ENCODE measurements at places on chromosomes 5 and 9.

GRCh38 chr9:121059998-121060636 lies 10.0 kb upstream of the C5 start:
- no peak for DNase-seq

DNA sequence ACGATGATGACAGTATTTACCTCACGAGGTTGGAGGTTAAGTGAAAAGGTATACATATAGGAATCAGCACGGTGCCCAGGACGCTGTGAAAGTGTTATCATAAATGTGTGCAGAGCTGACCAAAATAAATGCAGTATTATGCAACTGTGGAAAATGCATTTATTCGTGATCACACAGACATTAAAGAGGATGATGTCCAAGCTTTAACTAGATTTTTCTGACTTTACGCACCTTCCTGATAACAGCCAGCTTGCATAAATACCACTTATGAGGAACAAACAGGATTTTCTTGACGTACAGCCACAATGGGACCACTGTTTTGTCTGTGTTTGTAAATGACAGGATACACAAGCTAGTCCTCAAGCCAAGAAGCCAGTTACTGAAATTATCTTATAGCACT lies 71.4 kb upstream of the ATP10B start:
- DNase-seq, result no peak

DNA sequence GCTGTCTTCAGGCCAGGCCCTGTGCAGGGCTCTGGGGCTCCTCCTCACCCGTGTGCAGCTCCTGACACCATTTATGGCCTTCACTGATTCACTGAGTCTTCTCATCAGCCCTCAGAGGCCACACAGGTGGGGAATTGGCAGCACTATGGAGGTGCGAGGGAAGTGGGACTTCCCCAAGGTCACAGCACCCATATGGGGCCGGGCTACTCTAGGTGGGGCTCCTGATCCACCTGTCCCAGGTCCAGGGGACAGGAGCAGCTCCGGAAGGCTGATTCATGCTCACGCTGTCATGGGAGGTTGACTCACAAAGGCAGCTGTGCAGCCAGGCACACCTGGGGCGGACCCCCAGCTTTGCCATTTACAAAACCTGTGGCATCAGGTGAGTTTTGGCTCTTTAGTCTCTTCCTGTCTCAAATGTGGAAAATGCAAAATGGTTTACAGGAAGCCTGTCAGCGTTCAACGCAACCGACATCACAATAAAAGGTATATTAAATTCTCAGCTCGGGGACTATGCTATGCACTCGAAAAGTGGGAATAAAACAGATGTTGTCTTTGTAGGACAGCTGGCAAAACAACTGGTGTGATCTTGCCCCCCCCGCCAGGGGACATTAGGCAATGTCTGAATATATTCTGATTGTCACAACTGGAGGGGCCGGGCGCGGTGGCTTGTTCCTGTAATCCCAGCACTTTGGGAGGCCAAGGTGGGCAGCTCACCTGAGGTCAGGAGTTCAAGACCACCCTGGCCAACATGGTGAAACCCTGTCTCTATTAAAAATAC lies 15.0 kb downstream of the NAIF1 start:
- no peak for DNase-seq

GRCh38 chr5:177314376-177315342 lies 3.0 kb upstream of the MXD3 start:
- DNase-seq, result no peak

DNA sequence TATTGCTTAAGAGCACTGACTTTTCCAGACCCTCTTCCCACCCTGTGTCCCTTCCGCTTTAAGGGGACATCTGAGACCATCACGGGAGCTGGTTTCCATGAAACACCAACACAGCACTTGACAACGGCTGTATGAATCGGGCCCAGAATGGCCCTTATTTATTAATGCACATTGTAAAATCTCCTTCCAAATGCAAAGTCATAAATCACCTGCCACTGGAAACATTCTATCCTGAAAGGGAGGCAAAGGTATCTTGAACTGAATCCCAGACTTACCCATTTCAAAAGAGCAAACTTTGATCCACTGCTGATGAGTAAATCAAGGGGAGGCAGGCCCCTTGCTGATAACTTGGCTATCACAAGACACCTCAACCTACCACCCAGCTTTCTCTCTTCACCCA lies 37.4 kb downstream of the SHB start:
- DNase-seq, result no peak

- no peak for DNase-seq
Observed at GRCh38 chr9:27394154-27394825, 97.3 kb upstream of the EQTN start.

DNA sequence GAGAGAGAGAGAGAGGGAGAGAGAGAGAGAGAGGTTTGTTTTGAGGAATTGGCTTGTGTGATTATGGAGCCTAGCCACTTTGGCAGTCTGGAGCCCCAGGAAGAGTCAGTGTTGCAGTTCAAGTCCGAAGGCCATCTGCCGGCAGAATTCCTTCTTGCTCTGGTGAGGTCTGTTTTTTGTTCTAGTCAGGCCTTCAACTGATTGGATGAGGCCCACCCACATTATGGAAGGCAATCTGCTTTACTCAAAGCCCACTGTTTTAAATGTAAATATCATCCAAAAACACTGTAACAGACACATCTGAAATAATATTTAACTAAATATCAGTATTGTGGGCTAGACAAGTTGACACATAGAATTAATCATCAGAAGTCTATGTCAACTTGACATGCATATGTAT lies 11.4 kb upstream of the GRM6 start:
- DNase-seq, result no peak

- no peak for DNase-seq
Observed at GRCh38 chr5:109532773-109533364, 123.1 kb upstream of the PJA2 start.

GRCh38 chr9:71680189-71680980 lies 87.9 kb downstream of the CEMIP2 start:
- no peak for DNase-seq

- DNase-seq, result no peak
Observed at GRCh38 chr9:5193345-5193744, 7.9 kb upstream of the INSL6 start.

DNA sequence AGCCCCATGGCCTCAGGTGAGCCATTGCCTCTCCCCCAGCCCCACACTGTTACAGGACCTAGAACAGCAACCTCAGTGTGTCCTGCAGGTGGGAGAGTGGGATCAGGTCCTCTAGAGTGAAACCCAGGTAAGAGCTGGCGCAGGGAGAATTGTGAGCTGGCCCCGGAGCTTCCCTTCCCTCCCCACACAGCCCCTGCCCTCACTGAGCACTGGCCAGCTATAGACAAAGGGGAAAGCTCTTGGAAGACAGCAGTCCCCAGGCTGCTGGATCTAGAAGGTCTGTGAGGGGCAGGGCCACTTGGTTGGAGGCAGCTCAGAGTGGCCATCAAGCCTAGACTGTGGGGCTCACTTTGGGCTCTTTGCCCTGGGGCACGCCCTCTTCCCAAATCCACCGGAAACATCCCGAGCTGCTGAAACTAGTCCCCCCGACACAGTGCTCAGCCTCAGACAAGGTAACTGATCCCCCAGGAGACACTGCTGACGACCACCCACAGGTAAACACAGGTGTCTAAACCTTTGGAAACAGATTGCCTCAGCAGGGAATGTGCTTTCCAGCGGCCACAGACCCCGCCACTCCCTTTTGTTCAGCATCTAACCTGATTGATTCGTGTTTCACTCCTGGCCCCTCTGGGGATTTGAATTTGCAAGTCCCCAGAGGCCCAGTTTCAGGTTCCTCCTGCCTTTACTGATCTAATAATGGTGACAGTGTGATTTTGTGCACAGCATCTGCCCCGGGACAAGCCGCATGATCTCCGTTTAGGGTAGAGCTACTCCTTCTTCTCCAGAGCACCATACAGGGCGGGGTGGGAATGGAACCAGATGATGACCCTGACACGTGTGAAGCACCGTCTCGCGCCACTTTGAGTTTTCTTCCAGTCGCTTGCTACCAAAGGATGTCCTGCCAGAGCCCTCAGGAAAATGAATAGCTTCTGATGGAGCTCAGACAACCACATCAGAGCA lies 42.2 kb upstream of the ADAMTS2 start:
- DNase-seq, result no peak

GRCh38 chr5:177548495-177548894 lies 5.9 kb downstream of the FAM193B start:
- DNase-seq, result no peak

- DNase-seq, result no peak
Observed at GRCh38 chr5:115463983-115464382, 80.6 kb downstream of the FEM1C start.

DNA sequence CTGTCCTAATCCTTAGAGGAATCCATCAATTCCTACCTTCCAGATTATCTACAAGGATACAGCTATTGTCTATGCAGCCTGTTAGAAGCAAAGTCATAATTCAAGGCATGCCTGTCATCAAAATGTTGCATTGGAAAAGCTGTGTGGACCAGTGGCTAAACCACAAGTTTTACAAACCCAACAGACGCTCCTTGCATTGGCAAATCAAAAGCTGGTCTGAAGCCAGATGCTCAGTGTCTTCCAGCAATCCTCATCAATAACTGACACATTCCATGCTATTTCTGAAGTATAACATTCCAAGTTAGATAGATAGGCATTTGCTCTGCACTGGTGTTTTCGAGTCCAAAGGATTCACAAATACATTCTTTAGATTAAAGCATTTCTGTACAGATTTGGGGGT lies 213.6 kb downstream of the EBF1 start:
- no peak for DNase-seq

GRCh38 chr9:96253059-96253696 lies 48.8 kb downstream of the HSD17B3 start:
- no peak for DNase-seq

GRCh38 chr5:180704362-180704761 lies 35.5 kb downstream of the OR2Y1 start:
- no peak for DNase-seq

DNA sequence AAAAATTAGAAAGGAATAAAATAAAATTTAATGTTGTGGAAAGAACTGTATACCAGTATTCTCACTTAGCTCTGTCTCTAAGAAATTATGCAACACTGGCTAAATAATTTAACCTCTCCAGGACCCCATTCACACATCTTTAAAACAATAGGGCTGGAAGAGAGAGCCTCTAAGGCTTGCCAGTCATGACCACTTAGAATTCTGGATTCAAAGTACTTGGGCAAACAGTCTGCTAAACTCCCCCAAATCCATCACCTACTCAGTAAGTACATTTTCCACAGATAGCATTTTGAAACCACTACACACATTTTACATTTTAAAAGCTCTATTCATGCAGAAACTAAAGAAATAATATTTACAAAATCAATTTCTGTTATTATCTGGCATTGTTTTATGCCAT lies 291.7 kb downstream of the TMEM167A start:
- DNase-seq, result no peak

DNA sequence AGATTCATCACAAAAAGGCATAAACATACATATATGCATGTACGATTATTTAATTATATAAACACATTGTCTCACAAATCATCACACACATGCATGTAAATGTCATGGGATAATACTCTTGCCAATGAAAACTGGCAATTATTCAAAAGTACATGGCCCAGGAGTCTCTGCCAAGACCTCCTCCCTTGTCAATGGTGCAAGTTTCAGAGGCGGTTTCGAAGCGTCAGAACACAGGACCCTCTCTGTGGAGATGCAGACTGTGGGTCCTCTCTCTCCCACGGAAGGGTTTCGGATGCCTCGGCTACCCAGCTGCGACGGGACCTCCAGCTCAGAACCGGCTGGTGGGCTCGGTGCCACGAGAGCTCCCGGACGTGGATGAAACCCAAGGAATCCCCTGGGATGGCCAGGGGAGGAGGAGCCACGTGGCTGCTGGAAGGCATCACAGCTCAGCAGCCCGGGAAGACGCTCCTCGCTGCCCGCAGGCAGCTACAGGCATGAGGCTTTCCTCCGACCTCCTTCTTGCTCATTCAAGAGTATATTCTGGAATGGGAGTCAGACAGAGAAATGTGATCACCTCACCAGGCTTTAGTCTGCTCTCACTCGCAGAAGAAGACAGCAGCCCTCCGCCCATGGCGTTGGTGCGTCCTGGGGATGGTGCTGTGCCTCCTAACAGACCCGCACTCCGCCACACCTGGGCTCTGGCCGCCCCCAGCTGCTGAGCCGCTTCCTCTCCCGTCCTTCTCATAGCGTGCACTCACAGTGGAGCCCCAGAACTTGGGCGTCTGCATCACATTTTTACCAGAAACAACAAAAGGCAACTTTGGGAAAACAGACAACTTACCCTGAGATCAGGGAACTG lies 308.8 kb downstream of the IRX2 start:
- no peak for DNase-seq

DNA sequence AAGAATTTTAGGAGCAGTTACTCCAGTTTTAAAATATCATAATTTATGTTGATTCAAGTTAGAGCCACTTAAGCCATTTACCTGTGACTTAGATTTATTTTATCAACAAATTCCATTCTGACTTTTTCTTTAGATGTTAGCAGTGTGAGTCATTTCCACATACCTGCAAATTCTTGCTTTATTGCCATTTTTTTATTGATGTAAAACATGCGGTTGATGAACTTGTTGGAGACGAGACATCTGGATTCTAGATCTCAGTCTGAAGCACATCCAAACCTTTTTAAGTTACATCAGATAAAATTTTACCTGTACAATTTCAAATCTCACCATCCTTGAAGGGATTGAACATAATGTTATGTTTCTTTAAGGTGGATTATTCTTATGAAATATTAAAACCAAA lies 240.9 kb downstream of the IRX1 start:
- no peak for DNase-seq

GRCh38 chr5:61307191-61307590 lies 24.9 kb upstream of the ZSWIM6 start:
- no peak for DNase-seq

GRCh38 chr5:106964132-106964531 lies 706.6 kb downstream of the EFNA5 start:
- no peak for DNase-seq

DNA sequence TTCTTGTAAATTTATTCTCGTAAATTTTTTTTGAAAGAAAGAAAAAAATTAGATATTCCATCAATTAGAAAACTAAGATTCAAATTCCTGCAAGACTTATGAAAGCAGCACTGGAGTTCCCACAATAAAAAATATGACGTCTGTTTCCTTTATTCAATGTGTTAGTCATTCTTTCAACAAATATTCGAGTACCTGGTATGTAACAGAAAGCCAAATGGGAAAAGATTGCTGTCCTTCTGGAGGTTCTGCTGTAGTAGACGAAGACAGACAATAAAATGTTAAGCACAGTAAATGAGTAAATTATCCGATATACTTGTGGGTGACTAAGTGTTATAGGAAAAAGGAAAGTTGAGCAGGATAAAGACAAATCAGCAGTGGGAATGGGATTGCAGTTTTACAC lies 92.2 kb downstream of the ADAMTSL1 start:
- DNase-seq, result no peak

- no peak for DNase-seq
Observed at GRCh38 chr5:164742025-164742424, 1236.6 kb downstream of the MAT2B start.

GRCh38 chr5:118257066-118257465 lies 731.3 kb downstream of the DTWD2 start:
- no peak for DNase-seq

GRCh38 chr9:80147866-80148265 lies 576.1 kb downstream of the TLE4 start:
- DNase-seq, result no peak

GRCh38 chr9:84002344-84002743 lies 21.7 kb downstream of the RMI1 start:
- DNase-seq, result no peak

All from stimulated activated CD8-positive, alpha-beta memory T cell treated with anti-CD3 and anti-CD28 coated beads, Interleukin-15, amount 100 ng/mL, for 24 hours (primary cell).